ENCODE measurements at places on chromosomes 13 and 19.

DNA sequence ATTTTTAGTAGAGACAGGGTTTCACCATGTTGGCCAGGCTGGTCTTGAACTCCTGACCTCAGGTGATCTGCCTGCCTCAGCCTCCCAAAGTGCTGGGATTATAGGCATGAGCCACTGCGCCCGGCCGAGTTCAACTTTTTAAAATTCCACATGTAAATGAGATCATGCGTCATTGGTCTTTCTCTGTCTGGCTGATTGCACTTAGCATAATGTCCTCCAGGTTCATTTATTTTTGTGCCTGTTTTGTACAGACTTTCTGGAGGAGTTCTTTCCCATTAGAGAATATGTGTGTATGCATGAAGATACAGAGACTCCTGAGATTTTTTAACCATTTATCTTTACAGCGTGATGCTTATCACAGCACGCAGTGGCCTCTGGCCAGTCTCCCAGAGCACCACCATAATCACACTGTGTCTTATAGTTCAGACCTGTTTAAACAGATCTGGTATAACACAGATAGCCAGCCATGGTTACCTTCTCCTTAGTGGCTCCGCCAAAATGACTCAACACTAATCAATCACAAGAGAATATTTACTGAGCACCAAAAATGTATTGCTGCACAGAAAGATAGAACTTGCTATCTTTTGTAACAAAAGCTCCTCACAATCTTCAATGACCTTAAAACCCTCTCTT lies 11.4 kb upstream of the STARD13 start:
- no peak for DNase-seq

- DNase-seq, result no peak
Observed at GRCh38 chr13:59721926-59722910, 441.5 kb downstream of the DIAPH3 start.

- DNase-seq, result no peak
Observed at GRCh38 chr19:5953030-5953589, 24.8 kb downstream of the RANBP3 start.

GRCh38 chr19:21704320-21704719 lies 63.1 kb downstream of the ZNF100 start:
- no peak for DNase-seq

GRCh38 chr19:1858412-1859081 lies 4.8 kb downstream of the KLF16 start:
- DNase-seq, result no peak

DNA sequence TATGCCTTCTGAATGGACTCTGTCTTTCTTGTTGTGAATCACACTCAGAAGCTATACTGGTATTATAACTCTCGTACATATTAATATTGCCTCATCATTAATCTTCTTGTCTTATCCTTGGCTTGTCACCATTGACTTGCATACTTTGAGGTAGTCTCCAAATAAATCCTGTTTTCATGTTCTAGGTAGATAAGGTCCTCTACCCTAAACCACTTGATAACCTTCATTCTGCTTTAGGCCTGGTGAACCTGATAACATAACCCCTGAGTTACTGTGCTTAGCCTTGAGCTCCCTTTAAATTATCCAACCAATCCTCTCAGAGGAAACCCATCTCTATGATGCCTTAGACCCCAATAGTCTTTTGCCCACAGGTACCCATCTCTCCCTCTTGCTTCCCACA lies 1162.3 kb downstream of the SLITRK1 start:
- no peak for DNase-seq

DNA sequence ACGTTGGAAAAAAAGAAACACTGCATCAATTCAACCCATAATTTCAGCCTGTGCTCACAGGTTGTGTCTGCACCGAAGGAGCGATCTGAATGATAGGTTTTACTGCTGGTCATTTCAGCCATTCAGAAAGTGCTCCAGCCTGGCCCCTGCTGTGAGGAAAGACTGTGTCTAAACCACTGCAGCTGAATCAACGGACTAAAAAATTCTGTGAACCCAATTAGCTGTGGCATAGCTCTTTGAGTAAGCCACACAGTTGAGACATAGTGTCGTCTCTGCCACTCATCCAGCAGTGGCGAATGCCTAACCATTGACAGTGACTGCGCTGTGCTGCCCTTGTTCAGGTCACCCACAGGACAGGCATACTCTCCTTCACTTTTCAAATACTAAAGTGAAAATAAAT lies 179.8 kb downstream of the COG6 start:
- DNase-seq, result no peak

GRCh38 chr13:79703772-79704171 lies 222.8 kb downstream of the NDFIP2 start:
- DNase-seq, result no peak
